GM23248 (cell line): ENCODE measurements at places on chromosomes 16 and 17. TPM values are rescaled to one million over a fixed set of nuclear protein-coding genes. Genes with fewer than 3 reads are reported as not detected.

The KRT32 gene
- total RNA-seq = not detected in 2 replicates

The PRSS33 gene
- not detected in 2 replicates for total RNA-seq

The SDR42E2 gene
- not detected in 2 replicates for total RNA-seq

- DNase-seq = peak; percentile 34
- peaks cover 45% of the 10 kb centered on the region for H3K36me3 ChIP-seq
- H3K4me1 ChIP-seq = peaks cover 4% of the 10 kb centered on the region; the same call in 1 of the 2 replicates
- no peak overlapping the region for H3K27ac ChIP-seq
These were observed 11.6 kb downstream of the HBQ1 start for GRCh38 chr16:191831-192230.

GRCh38 chr17:9439851-9440250 is 135.8 kb downstream of the STX8 start:
- H3K27ac ChIP-seq = no peak overlapping the region
- H3K4me1 ChIP-seq = no peaks in the 10 kb centered on the region
- no peak overlapping the region for H3K4me3 ChIP-seq

DNA sequence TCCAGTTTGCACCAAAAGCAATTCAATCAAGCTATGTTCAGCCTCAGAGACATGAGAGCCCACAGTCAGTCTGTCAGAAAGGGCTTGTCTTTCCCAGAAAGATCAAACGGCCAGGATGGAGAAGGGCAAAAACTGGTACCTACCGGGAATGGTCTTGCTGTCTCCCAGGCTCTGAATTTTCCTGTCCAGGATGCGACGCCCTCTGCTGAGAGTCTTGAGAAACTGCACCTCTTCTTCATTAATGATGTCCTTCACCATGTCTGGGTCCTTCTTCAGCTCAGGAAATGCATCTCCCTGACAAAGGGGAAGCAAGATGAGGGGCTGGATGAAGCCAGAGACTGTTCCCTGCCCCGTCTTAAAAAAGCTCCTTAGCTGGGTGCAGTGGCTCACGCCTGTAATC is 15.8 kb upstream of the EXOSC6 start:
- H3K4me3 ChIP-seq = no peak overlapping the region
- no peaks in the 10 kb centered on the region for H3K27me3 ChIP-seq
- no peaks in the 10 kb centered on the region for H3K4me1 ChIP-seq
- no peak overlapping the region for H3K27ac ChIP-seq
- peaks cover 91% of the 10 kb centered on the region for H3K36me3 ChIP-seq

DNA sequence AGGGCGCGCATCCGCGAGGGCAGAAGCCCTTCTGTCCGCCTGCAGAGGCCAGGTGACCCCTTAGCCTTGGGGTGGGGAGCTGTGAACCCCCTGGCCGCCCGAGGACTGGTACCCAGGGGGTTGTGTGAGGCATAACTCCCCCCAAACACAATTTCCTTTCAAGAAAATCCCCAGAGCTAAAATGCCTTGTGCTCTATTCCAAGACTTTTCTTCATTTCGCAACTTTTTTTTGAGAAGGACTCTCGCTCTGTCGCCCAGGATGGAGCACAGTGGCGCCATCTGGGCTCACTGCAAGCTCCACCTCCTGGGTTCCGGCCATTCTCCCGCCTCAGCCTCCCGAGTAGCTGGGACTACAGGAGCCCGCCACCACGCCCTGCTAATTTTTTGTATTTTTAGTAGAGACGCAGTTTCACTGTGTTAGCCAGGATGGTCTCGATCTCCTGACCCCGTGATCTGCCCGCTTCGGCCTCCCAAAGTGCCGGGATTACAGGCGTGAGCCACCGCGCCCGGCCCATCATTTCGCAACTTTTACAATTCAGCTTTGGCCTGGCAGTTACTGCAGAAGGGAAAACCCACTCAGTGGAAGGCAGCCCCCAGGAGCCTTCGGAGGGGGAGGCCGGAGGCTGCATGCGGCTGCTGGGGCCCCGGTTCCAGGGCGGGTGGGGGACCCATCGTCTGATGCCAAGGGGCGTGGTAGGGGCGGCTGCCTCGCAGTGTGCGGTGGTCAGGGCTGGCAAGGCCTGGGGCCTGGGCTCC is 963 bp upstream of the APRT start:
- H3K27me3 ChIP-seq = no peaks in the 10 kb centered on the region
- peaks cover 13% of the 10 kb centered on the region for H3K4me1 ChIP-seq
- no peaks in the 10 kb centered on the region for H3K36me3 ChIP-seq
- peak overlapping the region; percentile 79 for H3K4me3 ChIP-seq
- peak; percentile 76 for DNase-seq

- no peaks in the 10 kb centered on the region; the same call in 1 of the 2 replicates for H3K36me3 ChIP-seq
- no peaks in the 10 kb centered on the region for H3K27me3 ChIP-seq
- no peak overlapping the region for H3K4me3 ChIP-seq
- H3K4me1 ChIP-seq = no peaks in the 10 kb centered on the region
These were observed 3.4 kb downstream of the ASPSCR1 start for GRCh38 chr17:81980707-81981343.

DNA sequence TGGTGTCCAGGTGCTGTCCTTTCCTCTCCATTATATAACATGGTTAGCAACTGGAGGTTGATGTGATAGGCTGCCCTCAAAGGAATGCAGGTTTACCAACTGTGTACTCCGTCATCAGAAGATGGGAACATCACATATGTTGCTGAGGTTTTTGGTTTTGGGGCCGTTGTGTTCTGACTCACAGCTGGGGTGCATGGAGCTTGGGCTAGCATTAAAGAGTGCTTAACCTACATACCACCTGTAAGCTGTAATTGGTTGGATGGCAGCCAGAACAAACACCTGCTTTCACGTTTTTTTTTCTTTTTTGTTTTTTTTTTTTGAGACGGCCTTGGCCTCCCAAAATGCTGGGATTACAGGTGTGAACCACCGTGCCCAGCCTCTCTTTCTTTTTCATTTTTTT is 20.9 kb downstream of the TMEM11 start:
- no peaks in the 10 kb centered on the region for H3K27me3 ChIP-seq
- no peaks in the 10 kb centered on the region for H3K4me1 ChIP-seq
- peaks cover 7% of the 10 kb centered on the region; the same call in 1 of the 2 replicates for H3K36me3 ChIP-seq
- H3K4me3 ChIP-seq = no peak overlapping the region

DNA sequence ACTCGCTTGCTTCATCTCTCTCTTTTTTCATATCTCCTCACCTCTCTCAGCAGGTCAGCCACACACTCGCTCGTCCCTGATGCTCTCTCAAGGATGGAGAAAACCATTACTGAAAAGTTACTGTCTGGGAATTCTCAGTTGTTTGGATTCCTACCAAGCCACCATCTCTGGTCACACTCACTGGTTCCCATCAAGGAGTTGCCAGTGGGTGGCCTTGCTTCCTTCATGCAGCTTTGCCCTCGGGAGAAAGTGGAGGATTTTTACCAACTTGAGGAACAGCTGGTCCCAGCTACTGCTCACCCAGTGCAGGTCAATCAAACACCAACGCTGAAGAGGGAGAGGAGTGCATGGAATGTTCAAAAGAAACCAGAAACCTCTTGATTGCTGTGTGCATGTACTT is 25.3 kb downstream of the MEOX1 start:
- no peaks in the 10 kb centered on the region for H3K36me3 ChIP-seq
- peaks cover 3% of the 10 kb centered on the region for H3K27me3 ChIP-seq
- no peaks in the 10 kb centered on the region for H3K4me1 ChIP-seq
- H3K4me3 ChIP-seq = no peak overlapping the region

DNA sequence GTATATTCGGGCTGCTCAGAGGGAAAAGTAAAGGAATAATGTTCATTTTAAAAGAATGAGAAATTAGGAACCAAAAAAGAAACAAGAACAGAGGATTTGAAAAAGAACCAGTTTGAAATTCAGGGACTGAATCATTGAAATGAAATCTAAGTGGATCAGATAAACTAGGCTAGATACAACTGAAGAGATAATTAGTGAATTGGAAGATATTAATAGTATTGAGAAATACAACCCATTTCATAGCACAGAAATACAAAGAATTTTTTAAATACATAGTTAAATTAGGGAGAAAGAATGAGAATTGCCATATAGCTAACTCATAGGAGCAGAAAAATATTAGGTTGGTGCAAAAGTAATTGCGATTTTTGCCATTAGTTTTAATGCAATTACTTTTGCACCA is 117.3 kb upstream of the NOL11 start:
- no peaks in the 10 kb centered on the region for H3K27me3 ChIP-seq
- no peak for DNase-seq
- H3K36me3 ChIP-seq = no peaks in the 10 kb centered on the region
- H3K27ac ChIP-seq = no peak overlapping the region

DNA sequence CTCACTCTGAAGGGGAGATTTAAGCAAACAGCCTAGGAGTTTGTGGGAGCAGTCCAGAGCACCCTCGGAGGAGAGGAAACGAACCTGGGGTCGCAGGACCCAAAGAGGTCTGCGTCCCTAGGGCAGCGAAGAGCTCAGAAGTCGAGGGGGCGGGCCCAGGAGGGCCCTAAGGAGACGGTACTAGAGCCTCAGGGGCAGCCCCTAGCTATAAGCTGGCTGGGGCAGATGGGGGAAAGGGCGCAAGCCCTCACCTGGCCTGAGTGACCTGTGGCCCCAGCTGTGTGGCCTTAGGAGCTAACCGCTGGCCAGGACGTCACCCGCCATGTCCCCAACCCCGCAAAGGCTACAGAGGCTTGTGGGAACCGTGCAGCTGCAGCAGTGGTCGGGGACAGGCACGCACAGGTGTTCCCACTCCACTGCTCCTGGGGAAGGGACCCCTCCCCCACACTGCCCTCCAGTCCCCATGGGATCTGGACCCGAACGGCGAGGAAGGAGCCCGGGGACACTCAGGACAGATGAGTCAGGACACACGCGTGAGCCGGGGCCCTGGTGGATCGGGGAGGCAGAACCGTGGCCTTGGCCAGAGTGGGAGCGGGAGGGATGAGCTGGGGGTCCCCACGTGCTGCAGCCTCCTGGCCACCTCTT is 2.0 kb upstream of the CTRB2 start:
- DNase-seq = no peak
- H3K4me3 ChIP-seq = no peak overlapping the region
- H3K4me1 ChIP-seq = no peaks in the 10 kb centered on the region
- no peaks in the 10 kb centered on the region for H3K36me3 ChIP-seq
- H3K27ac ChIP-seq = no peak overlapping the region

- no peak overlapping the region for H3K27ac ChIP-seq
- H3K4me3 ChIP-seq = no peak overlapping the region
- peaks cover 25% of the 10 kb centered on the region for H3K27me3 ChIP-seq
- H3K4me1 ChIP-seq = no peaks in the 10 kb centered on the region
- H3K36me3 ChIP-seq = no peaks in the 10 kb centered on the region
These were observed 46.2 kb upstream of the RBFOX3 start for GRCh38 chr17:79657036-79657435.

GRCh38 chr17:56595831-56596690 is 2.6 kb downstream of the NOG start:
- peak; percentile 50 for DNase-seq
- H3K4me1 ChIP-seq = peaks cover 8% of the 10 kb centered on the region; the same call in 1 of the 2 replicates
- no peaks in the 10 kb centered on the region for H3K36me3 ChIP-seq
- no peak overlapping the region for H3K27ac ChIP-seq
- peaks cover 11% of the 10 kb centered on the region for H3K27me3 ChIP-seq
